ENCODE measurements at places on chromosomes 2 and 18.

- no peak for DNase-seq
These were observed 521.5 kb upstream of the NRXN1 start for GRCh38 chr2:51553476-51553875.

GRCh38 chr2:83386549-83386948 is 1072.5 kb downstream of the SUCLG1 start:
- DNase-seq, result no peak

DNA sequence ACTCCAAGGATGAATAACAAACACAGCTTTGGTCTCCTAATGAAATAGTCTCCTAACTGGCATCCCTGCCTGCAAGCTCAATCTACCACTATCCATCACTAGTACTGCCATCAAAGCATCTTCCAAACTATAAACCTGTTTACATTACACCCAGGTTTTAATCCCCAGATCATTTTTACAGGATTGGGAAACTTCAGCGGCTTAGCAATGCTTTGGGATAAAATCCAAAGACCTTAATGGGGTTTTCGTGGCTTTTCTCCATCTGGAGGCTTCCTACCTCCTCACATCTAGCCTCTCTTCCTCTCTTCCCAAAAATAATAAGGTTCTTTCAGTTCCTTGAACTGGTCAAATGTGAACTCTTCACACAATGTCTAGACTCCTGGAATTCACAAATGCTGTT is 92.2 kb upstream of the SETBP1 start:
- no peak for DNase-seq

GRCh38 chr2:72579591-72580180 is 246.1 kb downstream of the EXOC6B start:
- no peak for DNase-seq

- no peak for DNase-seq
These were observed 34.9 kb upstream of the CTDP1 start for GRCh38 chr18:79644666-79645057.

DNA sequence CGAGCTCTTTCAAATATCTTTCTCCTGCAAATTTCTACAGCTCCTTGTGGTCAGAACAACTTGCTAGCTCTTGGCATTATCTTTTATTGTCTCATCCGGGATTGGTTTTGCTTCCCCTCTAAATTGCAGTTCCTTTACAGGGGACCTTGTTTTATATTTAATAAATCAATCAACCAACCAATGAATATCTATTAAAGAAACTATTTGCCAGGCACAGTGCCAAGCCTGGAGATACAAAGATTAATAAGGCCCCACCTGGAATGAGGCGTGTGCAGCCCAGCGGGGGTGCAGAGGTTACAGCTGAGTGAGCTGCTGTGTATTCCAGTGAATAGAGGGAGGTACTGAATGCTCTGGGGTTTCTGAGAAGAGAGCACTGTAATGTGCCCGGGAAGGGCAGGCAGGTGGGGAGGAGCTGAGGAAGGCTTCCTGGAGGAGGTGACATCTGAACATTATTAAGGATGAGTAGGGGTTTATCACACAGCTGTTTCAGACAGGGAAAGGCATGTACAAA is 51.8 kb downstream of the LIPG start:
- DNase-seq, result no peak

- DNase-seq, result no peak
These were observed 46.4 kb downstream of the ASXL2 start for GRCh38 chr2:25831746-25832449.

GRCh38 chr2:128791120-128791984 is 472.7 kb upstream of the HS6ST1 start:
- DNase-seq, result no peak

DNA sequence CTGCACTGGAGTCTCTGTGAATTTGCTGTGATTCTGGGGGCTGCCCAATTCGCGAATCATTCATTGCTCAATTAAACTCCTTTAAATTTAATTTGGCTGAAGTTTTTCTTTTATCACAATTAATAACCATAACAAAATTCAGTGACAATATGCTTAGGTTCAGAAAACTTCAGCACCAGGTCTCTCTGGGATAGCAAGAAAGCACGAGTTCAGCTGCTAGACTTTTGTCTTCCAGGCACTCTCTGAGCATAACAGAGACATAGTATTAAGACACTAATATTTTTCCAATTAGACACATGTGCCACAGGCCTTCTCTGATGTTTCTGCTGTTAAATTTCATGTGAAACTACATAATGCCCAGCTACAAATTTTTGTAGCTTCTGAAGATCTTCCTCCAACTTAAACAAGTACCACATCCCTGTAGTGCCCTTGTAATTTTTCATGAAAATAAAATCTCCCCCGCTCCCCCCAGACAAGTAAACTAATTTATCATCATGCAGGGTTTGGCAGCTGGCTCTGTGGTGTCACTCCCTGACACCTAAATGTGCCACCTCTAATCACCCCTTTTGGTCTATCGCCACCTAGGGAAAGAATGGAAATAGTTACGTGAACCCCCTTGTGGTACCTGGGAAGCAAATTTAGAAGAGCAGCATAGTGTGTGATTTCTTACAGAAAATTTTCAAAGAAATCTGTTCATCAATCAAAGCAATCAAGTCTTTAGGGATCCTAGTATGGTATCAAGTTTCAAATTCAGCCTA is 94.1 kb downstream of the CSRNP3 start:
- DNase-seq, result no peak

GRCh38 chr2:228602288-228602687 is 420.8 kb upstream of the SPHKAP start:
- DNase-seq, result no peak

GRCh38 chr2:220096406-220096805 is 469.0 kb downstream of the SLC4A3 start:
- DNase-seq, result no peak

DNA sequence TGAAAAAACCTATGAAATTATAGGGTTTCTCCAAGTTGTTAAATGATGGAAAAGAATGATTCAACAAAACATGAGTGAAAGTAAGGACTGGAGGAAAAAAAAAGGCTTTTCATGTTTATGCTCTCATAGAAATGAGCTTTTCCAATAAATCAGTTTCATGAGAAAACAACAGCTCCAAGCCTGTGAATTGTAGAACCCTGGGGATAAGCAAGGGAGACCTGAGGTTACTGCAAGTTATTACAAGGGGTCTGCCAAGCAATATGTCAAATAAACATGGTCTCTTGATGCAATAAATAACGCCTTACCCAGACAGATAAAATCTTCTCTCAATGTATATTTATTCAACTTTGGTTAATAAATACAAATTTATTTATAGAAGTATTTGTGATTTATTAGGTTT is 577.9 kb upstream of the GCFC2 start:
- DNase-seq, result no peak

Data from Panc1 (cell line).